A549 treated with DMSO at 1 μM for 4 hours (cell line): ENCODE measurements at places on chromosomes 4 and X. TPM values are rescaled to one million over a fixed set of nuclear protein-coding genes. Genes with fewer than 3 reads are reported as not detected.

Gene CXCL13
- not detected in 5 replicates for total RNA-seq

Gene MAGEE2
- not detected in 5 replicates for total RNA-seq

Gene HEPH
- not detected in 5 replicates for total RNA-seq

Gene PKD2
- 16.7 to 26.3 TPM (median 22.9 TPM) in 5 replicates for total RNA-seq

Gene SLC39A8
- total RNA-seq = 10.5 to 13.8 TPM (median 11.9 TPM) in 5 replicates

Gene MMRN1
- total RNA-seq = not detected in 5 replicates

Gene CSAG2
- not detected in 5 replicates for total RNA-seq

Gene DCAF4L1
- 0.09 to 0.24 TPM (median 0.11 TPM) in 5 replicates for total RNA-seq

Gene IL3RA
- total RNA-seq = 0.10 to 0.42 TPM (median 0.21 TPM) in 5 replicates

Gene UGT2A2
- not detected in 5 replicates for total RNA-seq

Gene AVPR2
- 0.07 to 0.10 TPM (median 0.09 TPM) in 4 of 5 replicates, not detected in the other for total RNA-seq

Gene UNC5C
- 0.01 to 0.02 TPM in 2 of 5 replicates, not detected in the others for total RNA-seq

Gene IQCM
- total RNA-seq = not detected in 5 replicates

Gene DMRTC1
- total RNA-seq = not detected in 5 replicates

Gene ADH6
- total RNA-seq = 0.05 to 0.06 TPM in 2 of 5 replicates, not detected in the others

Gene ARSJ
- total RNA-seq = 4.8 to 6.3 TPM (median 5.5 TPM) in 5 replicates

Gene PHKA1
- 16.8 to 22.8 TPM (median 21.6 TPM) in 5 replicates for total RNA-seq

Gene USP17L19
- not detected in 5 replicates for total RNA-seq

Gene F8A3
- 0.37 to 1.1 TPM (median 0.65 TPM) in 5 replicates for total RNA-seq

Gene ZDHHC15
- total RNA-seq = not detected in 5 replicates

Gene C4orf50
- total RNA-seq = not detected in 5 replicates

Gene PNMA6A
- 4.3 to 5.3 TPM (median 4.8 TPM) in 5 replicates for total RNA-seq

Gene CENPVL2
- not detected in 5 replicates for total RNA-seq

Gene PPM1K
- 0.70 to 1.4 TPM (median 0.95 TPM) in 5 replicates for total RNA-seq

Gene HNRNPD
- 232 to 335 TPM (median 248 TPM) in 5 replicates for total RNA-seq

Gene PRSS12
- total RNA-seq = 0.22 to 0.53 TPM (median 0.41 TPM) in 5 replicates

Gene CXCL8
- total RNA-seq = 8.5 to 21.3 TPM (median 13.9 TPM) in 5 replicates

Gene ZNF141
- total RNA-seq = 2.4 to 3.7 TPM (median 3.0 TPM) in 5 replicates

Gene SSX3
- not detected in 5 replicates for total RNA-seq

Gene GAGE12F
- not detected in 5 replicates for total RNA-seq

Gene PRR32
- not detected in 5 replicates for total RNA-seq
